ENCODE measurements at places on chromosomes 1 and 21.

- peak; percentile 94 for DNase-seq
These were observed at the start of gene CDC14A for GRCh38 chr1:100352267-100353070. Gene CDC14A, plus strand, starts transcription at chr1:100352506. Its CDS starts 449 bp downstream, at chr1:100352955.

- no peak for DNase-seq
These were observed 309.9 kb downstream of the DUSP10 start for GRCh38 chr1:221431961-221432360.

- DNase-seq = peak; percentile 52
These were observed 13.3 kb downstream of the CELA2B start for GRCh38 chr1:15489052-15489736.

DNA sequence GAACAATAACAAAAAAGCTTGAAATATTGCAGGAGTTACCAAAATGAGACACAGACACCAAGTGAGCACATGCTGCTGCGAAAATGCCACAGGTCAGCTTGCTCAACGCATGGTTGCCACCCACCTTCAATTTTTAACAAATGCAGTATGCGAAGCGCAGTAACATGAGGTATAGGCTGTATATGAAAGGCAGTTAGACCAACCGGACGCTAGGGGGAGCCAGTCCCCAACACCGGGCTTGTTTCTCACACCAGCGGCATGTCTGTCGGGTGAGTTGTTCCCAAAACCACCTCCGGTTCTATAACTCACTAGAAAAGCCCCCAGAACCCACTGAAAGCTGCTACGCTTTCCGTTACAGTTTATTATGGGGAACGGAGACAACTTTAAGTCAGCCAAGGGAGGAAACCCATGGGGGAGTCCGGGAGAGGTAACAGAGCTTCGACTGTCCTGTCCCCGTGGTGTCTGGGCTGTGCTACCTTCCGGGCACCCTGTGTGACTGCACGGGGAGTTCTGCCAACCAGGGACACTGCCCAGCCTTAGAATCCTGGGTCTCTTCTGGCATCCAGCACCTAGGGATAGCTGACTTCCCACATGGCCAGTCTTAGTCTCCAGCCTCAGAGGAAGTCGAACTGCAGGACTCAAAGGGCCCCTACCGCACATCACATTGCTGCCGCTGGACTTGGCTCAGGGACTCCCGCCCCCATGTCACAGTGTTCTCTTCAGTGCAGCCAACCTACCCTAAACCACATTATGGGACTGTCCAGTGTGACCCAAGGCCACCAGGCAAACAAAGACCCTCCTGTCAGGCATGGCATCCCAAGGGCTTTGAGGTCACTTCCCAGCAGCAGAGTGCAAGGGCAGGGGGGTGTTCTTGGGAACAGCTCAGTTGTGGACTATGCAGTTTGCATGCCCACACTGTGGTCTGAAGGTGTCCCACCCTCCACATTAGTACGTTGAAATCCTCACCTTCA is 14.0 kb downstream of the RNF187 start:
- peak; percentile 89 for DNase-seq

DNA sequence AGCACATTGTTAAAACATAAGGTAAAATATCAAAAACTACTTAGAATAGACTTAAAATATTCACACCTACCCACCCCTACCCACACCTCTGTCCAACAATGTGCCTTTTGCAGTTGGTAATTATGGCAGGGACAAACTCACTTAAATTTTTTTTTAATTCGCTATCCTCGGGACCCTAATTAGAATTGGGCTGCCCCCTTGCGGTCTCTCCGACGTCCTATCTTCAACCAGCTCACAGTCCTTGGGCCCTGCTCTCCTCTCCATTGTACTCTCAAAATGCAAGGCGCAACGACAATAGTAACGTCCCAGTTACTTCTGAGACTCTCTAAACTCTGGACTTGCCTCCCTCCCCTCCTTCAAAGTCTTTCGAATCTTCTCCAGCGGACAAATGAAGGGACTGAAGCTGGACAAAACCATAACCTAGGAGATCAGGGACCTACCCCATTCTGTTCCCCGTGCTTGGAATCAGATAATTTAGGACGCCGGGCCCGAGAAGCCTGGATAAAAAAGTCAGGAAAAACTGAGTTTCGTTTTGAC is 1.1 kb upstream of the CIART start:
- DNase-seq = peak; percentile 80

GRCh38 chr1:183164340-183164739 is 21.7 kb upstream of the LAMC2 start:
- no peak for DNase-seq

- no peak for DNase-seq
These were observed 67.2 kb downstream of the LRIG2 start for GRCh38 chr1:113140176-113140575.

DNA sequence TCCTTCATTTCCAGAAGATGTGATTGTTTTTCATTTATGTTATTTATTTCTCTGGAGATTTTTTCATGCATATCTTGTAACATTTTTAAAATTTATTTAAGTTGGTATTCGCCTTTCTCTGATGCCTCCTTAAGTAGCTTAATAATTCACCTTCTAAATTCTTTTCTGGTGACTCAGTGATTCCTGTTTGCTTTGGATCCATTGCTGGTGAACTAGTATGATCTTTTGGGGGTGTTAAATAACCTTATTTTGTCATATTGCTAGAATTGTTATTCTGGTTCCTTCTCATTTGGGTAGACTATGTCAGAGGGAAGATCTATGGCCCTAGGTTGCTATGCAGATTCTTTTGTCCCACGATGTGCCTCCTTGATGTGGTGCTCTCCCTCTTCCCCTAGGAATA is 1347.2 kb upstream of the B3GALT2 start:
- no peak for DNase-seq

DNA sequence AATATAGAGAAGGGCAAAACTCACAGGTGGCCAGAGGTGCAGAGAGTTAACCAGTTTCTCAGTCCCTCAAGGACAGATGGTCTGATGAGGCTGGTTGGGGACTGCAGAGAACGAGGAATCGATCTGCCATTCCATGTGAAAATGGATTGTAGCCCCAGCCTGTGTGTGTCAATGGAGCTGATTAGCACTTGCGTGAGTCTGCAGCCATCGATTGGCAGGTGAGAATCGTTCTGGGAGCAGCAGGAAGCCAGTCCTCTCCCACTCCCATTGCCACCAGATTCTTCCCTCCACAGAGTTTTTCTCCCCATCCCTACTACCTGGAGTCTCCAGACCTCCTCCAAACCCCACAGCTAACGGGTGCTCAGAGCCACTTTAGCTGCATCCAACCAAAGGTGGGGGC is 18.3 kb upstream of the PSMB2 start:
- no peak for DNase-seq

GRCh38 chr1:26750428-26750827 is 37.3 kb upstream of the PIGV start:
- DNase-seq = no peak

DNA sequence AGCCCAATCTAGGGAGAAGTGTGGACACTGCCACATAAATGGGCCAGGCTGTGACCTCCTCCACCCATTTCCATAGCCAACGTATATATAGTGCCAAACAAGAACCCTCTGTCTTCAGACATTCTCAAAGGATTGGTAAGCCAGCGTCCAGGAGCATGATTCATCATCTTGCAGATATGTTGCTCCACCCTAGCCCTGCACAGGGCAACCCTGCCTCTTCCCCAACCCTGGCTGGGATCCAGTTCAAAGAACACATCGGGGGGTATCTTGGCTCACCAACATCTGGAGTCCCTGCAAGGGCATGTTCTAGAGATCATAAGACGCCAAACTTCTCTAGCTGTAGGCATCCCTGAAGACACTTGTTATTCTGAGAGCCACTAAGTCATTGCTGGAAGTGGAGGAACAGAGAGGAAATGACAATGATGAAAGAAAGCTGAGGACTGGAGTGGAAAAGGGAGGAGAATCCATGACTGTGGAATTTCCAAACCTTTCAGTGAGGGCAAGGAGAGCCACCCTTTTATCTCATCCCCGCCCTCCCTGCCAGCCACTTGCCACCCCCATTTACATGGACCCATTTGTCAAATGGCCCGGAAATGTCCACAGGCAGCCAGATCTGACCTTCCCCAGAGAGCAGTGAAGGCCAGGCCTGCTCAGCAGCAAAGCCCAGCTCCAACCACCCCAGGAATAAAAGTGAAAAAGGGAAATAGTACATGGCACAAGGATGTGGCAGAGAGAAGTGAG is 144.1 kb upstream of the CTTNBP2NL start:
- no peak for DNase-seq

DNA sequence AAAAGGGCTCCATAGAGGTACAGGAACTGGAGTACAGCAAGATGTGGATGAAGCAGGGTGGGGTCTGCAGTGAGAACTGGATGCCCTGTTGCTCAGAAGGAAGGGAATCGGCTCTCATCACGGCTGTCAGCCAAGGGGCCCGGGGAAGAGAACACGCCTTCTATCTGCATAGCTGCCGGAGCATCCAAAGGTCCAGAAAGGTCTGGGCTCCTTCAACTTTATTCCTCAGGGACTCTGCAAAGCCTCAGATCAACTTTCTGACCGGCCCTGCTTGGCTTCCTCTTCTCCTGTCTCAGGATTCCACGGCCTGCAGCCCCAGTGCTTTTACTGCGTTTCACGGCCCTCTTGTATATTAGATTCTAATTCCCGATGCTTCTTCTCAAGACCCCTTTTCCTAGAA is 34.8 kb downstream of the KRTAP19-8 start:
- no peak for DNase-seq

- DNase-seq = peak; percentile 56
These were observed 221.1 kb downstream of the NPHP4 start for GRCh38 chr1:5770981-5771765.

DNA sequence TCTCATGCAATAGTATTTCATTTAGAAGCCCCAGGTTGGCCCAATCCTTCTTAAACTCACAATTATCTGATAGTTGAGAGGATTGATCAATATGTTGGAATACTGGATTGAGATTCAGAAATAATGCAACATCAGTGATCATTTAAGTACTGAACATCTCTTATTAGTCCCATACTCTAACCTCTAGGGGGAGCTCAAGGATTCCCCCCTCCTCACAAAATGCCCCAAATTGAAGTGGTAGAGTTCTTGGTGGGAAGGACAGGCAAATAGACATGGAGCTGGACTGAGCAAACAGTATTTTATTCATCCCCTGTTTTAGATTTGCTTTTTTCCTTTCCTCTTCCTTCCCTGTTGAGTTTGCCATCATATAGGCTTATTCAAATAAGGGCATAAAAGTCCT is 62.8 kb downstream of the NGF start:
- DNase-seq = no peak

GRCh38 chr1:87612956-87613355 is 284.3 kb downstream of the LMO4 start:
- DNase-seq = no peak

DNA sequence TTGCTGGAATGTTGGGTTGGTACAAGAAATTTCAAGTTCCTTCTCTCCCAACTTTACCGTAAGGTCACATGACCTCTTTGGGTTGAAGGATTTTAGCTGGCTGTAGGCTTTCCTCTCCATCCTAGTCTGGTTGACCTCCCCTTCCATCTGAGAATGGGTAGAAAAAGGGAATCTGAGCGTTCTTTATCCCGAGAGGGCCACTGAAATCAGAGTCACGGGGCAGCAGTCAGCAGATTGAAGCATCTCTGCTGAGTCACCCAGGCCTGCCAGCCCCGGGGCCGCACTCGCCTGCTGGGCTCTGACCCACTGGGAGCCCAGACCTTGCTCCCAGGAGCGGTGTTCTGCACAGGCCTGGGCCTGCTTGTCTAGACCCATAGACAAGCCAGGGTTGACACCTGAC is 31.0 kb downstream of the TMCC2 start:
- DNase-seq = peak; percentile 83

DNA sequence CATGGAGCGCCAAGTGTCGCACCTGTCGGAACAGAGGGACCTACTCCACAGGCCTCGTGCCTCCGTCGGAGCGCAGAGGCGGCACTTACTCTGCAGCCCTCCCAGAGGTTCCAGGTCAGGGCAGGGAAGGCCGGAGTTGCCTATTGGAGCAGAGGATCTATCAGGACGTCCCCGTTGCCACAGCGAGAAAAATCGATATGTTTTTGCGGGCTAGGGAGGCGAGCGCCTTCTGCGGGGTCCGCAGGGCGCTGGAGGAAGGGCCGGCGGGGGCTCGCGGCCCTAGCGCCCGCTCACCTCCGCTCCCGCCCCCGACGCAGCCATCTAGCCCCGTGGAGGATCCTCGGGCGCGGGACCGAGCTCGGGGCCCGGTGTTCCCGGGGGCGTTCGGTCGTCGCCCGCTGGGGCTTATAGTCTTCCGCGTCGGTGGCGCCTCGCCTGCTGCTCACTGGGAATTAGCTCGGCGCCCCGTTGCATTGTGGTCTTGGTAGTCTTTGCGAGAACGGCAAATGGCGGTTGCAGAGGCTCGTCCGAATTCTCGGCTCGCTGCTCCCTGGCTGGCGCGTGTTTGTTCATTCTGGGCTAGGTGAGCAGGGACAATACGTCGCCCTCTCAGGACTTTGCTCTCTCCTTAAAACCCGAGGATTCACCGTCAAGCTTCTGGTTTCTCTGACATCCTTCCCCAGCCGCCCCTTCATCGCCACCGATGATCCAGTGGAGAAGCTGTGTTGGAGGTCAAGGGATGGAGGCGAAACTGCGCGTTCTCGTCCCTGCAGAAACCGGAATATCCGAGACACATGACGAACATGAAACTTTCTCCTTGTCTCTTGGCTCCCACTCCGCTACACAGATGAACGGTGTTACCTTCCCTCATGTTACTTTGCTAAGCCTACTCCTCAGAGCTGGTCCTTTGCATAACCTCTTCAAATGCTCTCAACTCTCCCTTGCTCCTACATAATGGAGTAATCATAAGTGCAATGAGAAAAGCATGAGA is at the start of gene JTB:
TSS of gene JTB (minus strand) at position 425 of the 991 bp plus-strand sequence. CDS start at position 3, 422 bp downstream.
- peak; percentile 93 for DNase-seq

DNA sequence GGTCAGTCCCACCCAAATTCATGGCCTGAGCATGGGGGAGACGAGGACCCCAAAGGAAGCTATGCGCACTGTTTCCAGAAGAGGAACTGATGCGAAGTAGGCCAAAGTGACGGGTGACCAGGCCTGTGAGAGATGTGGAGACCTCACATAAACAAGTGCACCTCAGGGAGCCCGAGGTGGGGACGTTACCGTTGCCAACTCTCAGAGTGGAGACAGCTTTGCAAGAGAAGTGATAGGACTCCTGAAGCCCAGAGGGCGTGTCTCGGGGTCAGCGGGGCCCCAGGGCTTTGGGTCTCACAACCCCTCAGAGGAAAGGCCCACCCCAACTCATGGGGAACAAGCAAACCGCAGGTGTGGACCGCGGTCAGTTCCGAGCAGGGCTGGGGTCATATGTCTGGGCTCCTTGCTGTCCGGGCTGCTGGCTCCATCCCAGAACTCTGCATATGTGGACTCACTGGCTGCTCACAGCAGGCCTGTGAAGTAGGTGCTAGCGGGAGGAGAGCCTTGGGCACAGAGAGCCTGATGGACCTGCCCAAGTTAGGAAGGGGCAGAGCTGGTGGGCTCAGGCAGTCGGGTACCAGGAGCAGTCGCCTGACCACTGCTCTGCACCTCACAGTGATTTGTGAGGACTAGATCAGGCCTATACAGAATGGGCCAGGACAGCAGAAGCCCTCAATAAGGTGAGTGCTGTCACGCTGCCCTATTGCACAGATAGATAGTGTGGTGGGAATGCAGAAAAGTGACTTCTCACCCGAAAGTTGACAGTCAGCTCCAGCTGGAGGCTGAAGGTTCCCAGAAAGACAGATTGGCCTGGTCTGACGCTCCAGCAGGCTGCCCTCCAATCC is 26.2 kb downstream of the STUM start:
- no peak for DNase-seq

GRCh38 chr1:70101774-70102173 is 103.6 kb downstream of the LRRC40 start:
- DNase-seq = no peak

- no peak for DNase-seq
These were observed 14.9 kb upstream of the CD5L start for GRCh38 chr1:157856538-157856937.

- DNase-seq = no peak
These were observed 22.4 kb downstream of the PLA2G2D start for GRCh38 chr1:20096840-20097447.

All from Ammon's horn (tissue), 1 donor.